ENCODE measurements at places on chromosomes 3 and 15.

DNA sequence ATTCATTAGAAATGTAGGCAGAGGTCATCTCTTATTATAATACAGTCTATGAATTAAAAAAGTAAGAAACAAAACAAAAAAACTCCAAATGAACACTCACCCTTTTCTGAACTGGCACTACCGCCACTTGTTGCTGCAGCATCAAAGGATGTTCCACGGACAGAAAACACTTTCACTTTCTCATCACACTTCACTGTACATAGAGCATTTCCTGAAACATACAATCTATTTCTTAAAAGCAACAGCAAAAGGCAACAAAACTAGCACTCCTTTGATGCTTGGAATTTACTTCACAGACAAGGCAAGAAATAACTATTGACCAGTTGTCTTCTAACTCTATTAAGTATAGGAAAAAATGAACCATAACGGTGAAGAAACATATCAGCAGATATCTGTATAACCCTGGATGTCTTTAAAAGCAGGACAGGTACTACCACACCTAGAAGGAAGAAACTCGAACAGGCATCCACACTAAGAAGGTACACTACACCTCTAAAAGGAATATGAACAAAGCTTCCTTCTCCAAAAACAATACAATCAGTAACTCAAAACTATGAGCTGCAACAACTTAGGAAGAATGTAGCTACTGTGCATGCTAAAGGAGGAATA, 24.9 kb downstream of the ETFA start:
- DNase-seq, result no peak

DNA sequence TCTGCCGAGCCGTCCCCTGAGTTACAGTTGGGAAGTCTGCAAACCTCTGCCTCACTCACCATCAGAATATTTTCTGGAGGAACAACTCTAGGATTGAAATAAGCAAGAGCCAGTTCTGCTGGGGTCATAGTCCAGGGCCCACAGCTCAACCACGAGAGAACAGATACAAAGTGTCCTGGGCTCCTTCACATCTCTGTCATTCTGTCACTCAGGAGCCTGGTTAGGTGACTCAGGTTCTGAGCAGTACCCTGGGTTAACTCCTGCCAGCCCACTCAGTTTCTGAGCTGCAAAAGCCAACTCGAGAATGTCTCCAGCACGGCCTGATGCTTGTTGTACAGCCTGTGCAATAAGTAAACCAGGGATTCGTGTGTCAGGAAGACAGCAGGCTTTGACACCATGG, 155.7 kb downstream of the SLCO3A1 start:
- no peak for DNase-seq

GRCh38 chr3:110731148-110731547, 340.5 kb upstream of the NECTIN3 start:
- peak; percentile 3 for DNase-seq

GRCh38 chr15:41795996-41796856, 21.9 kb downstream of the MAPKBP1 start:
- peak; percentile 74 for DNase-seq

- no peak for DNase-seq
Observed at GRCh38 chr3:71356265-71356664, 227.3 kb downstream of the FOXP1 start.

DNA sequence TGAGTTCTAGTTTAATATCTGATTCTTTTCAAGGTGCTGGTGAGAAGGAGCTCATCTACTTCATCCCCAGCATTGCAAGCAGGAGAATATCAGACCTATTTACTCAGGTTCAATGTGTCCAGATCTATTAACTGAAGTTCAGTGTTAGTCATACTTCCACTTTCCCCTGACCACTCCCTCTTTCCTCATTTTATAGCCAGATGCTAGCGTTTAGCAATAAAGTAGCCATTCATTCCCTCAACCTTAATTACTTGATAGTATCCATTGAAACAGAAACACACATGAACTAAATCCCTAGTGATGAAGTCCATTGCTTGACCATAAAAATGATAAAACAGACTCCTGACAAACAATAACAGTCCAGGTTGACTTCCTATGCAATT, 60.0 kb downstream of the RPL22L1 start:
- DNase-seq, result peak; percentile 61

DNA sequence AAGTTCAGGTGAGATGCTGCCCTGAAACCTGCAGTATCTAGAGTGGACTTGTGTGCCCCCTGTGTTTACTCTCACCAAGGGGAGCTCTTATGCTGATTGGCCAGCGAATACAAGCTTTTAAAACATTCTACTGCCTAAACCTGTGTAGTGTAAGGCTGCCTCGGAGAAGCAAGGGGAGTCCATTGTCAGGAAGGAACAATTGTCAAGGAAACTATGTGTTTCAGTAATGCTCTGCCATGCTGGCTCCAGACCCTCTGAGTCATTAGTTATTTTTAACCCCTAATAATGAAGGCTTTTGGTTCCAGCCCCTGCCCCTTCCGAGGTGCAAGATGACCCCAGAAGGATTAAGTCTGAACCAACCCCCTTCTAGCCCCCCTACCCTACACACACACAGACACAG, 66.1 kb upstream of the CHMP2B start:
- DNase-seq, result no peak

GRCh38 chr3:171206283-171206682, 179.8 kb upstream of the SLC2A2 start:
- no peak for DNase-seq

All from AG09309 (cell line).